GM04504 (cell line): ENCODE measurements at places on chromosomes 11 and 22.
A peak's percentile ranks its signal among the peaks of the same experiment; 100 is the strongest.

DNA sequence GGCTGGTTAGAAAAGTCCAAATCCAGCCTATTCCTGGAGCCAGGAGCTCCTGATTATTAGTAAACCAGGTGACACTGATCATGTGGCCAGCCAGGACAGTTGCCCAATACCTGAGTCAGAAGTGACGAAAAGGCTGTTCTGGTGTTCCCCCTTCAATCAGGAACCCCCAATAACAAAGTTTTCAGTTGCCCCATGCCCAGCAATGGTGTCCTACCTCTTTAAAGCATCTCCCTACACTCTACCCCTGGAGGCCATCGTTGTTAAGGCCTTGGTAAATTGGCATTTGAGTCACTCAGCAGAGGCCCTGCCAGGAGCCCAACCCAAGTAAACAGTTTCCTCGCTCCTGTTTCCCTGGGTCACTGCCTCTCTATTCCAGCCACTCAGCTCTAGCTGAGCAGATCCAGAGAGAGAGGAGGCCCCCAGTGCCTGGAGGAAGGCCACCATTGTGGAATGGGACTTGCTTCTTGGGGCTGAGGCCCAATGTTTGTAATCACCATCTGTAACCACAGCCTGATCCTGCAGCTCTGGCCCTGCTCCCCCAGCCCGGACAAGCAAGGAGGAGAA is 25.0 kb downstream of the ARHGAP1 start:
- peak; percentile 67 for DNase-seq

- no peak for DNase-seq
Measured at GRCh38 chr22:19905347-19906276, 36.0 kb upstream of the COMT start.

DNA sequence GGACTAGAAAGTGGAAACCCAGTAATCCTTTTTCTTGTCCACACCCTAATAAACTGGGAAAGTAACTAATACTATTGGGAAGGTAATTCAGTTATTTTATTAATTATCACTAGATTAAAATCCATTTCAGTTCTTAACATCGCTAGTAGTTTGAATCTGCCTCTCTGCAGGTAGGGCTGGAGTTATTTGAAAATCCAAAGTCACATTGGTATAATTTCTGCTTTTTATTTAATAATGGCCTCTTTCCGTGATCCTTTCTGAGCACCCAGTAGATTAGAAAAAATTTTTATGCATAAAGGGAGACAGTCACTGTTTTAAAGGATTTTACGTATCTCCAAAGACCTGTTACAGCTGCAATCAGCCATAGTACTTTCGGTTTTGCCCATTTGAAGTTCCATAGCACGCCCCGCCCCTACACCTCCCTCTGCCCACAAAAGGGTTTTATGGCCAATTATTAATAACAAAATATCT is 605 bp upstream of the COPB1 start:
- no peak for DNase-seq

DNA sequence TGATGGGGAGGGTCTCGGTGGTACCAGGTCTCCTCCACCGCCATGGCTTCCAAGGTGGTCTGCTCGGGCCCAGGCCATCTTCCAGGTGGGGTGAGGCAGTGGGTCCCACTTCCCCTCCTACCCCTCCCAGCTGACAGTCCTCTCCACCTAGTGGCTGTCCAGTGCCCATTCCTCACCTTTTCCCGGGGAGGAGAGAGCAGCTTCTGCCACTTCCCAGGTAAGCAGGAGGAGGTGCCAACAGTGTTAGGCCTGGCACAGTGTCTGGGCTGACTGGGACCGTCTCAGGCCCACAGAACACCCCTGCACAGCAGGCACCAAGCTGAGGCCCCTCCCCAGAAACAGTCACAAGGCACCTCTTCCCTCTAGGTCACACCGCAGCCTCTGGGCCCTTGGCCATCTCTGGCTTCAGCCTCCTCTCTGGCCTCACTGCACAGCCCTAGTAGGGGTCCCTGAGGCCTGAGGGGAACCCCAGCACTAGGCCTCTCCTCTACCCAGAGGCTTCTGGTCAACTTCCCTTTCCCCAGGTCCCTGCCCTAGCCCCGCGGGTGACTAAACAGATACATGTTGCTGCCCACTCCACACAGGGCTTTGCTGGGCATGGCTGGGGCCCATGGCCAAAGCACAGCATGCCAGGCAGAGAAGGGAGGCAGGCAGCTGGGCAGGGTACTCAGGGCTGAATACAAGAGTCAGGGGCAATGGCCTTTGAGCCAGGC is 2.3 kb upstream of the ANKRD13D start:
- DNase-seq, result no peak

DNA sequence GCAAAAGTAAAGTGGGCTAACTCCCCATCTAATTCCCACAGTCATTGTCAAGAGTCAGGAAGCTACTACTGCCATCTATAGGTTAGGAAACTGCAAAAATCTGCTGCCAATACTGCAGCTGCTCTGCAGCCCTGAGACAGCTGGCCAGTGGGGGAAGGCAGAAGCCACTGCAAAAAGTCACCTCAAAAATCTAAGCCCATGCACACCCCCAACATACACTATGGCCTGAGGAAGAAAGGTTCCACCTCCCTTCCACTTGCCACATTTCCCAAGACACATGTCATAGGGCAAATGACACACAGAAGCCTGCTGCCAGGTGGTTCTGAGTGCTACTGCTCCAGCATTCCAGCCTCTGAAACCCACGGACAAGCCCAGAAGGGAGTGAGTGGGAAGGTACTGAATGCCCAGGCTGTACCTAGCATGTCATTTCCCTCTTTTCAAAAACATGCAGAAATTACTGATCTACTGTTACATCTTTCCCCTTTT is 36.9 kb downstream of the DGCR2 start:
- DNase-seq, result no peak

- DNase-seq, result no peak
Measured at GRCh38 chr11:16806791-16807190, 68.3 kb downstream of the C11orf58 start.

- DNase-seq, result peak; percentile 58
Measured at GRCh38 chr11:94128746-94129511, at the start of gene PANX1. Gene PANX1, plus strand, starts transcription at chr11:94128841. Its CDS starts 472 bp downstream, at chr11:94129313.

DNA sequence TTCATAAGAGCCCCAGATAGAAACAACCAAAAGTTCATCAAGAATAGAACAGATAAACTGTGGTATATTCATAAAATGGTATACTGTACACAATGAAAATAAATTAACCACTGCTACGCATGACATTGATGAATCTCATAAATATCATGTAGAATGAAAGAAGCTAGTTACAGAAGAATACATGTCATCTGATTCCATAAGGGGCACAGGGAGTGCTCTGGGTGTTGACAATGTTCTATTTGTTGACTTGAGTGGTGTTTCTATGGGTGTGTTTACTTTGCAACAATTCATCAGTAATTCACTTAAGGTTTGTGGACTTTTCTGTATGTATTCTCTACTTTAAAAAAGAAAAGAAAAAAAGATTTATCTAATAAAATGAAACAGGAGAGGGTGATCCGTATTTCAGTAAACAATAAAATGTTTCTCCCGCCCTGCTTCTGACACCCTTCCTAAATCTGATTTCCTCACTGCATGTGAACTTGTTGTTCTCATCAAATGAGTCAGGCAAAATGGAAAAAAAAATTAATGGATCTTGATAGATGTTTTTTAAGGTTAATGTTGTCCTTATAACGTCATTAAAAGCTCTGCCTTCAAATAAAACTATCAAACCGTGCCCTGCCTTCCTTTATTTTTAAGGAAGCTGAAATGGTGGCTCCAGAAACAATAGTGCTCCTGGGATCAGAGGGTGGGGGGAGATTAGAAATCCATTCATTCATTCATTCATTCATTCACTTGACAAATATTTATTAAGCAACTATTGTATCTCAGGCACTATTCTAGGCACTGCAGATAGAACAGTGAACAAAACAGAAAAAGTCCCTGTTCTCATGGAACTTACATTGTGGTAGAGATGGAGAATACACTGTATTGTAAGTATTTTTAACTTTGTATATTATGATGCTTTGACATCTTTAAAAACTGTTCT is 77.2 kb upstream of the CD44 start:
- DNase-seq, result no peak

DNA sequence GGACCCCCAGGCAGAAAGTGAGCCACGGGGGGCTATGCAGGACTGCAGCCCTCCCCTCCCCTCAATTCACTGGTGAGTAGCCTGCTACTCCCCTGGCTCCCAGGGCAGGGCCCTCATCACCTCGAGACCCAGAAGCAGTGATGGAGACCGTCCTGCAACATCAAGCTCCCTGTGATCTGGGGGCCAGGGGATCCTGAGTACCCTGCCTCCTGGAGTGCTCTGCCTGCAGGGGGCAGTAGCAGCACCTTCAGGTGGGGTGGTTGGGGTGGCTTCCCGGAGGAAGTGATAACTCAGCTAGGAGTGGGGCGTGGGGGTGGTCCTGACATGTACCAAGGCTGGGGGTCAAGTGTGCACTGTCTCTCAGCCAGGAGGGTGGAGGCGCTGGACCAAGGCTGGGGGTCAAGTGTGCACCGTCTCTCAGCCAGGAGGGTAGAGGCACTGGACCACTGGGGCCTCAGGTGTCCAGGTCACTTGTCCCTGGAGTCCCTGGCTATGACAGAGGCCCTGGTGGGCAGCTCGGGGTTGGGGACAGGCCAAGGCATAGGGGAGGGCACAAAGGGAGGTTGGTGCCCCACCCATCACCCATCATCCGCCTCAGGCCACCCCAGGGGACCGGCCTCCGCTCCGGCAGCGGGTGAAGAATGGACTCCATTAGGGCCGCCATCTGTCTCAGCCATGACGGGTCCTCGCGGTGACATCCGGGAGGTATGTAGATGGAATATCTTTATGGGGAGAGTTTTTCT is 9.4 kb downstream of the RTN4R start:
- DNase-seq, result no peak

DNA sequence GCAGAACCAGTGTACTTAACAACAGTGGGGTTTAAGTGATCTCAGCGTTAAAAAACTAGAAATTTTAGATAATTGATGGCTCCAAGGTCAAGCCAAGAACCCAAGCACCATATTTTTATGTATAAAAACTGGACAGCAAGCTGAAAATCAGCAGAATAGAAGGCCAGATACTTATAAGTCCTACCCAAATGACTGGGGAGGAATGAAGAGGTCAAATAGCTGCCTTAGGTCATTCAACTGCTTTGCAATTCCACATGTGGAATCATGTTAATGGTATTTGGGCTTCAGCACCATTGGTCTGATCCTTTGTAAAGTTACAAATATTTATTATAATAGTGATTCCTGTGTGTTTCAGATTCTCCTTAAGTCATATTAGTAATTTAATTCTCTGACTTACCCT is 108.4 kb downstream of the FAT3 start:
- no peak for DNase-seq

- no peak for DNase-seq
Measured at GRCh38 chr11:12393691-12394090, 16.3 kb downstream of the PARVA start.

DNA sequence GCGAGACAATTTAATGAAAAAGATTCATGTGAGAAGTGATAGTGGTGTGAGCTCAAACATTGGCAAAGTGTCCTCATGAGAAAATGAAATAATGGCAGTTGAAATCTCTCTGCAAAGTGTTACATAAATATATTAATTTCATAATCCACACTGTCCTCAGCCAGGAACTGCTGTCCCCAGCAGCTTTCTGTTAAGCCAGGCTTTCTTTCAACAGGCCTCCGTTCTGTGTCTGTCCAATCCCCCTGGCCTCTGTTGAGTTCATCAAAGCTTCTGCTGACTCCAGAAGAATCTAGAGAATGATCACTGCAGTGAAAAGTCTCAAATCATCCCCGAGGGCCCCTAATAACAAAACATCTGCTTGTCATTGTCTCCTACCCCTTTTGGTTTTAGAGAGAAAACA is 10.0 kb upstream of the ASCC2 start:
- no peak for DNase-seq

DNA sequence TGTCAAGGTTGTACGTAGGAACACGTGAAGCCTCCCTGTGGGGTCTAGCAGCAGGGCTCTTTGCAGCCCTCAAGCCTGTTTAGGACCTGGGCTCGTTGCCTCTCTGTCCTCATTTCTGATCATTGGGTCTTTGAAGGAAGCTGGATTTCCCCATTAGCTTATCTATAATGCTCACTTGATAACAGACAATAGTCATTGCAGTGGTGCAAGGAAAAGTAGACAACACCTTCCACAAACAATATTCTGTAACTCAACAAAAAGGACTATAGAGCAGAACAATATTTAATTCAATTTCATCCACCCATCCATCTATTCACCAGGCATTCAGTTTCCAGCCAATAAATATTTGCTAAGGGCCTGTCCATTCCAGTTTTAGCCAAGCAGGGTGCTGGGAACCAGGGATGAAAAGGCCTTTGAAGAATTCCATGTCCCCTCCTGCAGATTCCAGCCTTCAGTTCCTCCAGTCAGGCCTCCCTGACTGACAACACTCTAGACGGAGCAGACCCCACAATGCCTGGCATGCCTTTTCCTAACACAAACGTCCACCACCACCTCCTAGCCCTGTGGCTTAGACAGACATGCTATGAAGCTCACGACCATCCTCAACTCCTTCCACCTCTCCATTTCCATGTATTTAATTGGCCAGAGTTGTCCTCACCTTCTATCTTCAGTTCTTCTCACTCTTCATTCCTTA is 12.7 kb upstream of the POLD3 start:
- DNase-seq, result no peak

- no peak for DNase-seq
Measured at GRCh38 chr11:133501643-133502539, 30.4 kb downstream of the OPCML start.

GRCh38 chr11:93159721-93160120 is 38.1 kb downstream of the SLC36A4 start:
- DNase-seq, result no peak

DNA sequence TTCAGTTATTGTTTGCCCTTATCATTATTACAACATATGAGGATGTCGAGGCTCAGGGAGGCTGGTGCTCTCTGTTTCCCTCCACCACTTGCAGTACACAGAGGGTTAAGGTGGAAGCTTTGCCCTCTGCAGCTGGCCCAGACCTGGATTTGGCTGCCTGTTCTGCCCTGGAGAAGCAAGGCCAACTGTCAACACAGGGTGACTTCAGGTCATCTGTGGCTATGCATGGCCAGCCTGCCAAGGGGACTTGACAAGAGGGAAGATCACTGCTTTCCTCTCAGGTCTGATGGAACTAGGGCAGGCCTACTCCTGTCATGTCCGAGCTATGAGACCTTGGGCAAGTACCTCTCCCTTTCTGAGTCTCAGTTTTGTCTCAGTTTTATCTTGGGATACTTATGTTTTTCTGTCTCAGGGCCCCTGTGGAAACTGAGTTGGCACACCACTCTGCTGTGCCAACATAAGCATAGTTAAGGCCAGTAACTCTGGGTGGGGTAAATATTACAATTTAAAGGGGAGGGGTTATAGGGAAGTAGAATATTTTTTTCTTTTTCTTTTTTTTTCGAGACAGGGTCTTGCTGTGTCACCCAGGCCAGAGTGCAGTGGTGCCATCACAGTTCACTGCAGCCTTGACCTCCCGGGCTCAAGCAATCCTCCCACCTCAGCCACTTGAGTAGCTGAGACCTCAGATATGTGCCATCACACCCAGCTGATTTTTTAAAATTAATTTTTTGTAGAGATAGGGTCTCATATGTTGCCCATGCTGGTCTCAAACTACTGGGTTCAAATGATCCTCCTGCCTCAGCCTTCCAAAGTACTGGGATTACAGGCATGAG is 2.4 kb upstream of the THRSP start:
- DNase-seq, result no peak
